KG1 (cell line): ENCODE measurements at places on chromosomes 5 and 9.

DNA sequence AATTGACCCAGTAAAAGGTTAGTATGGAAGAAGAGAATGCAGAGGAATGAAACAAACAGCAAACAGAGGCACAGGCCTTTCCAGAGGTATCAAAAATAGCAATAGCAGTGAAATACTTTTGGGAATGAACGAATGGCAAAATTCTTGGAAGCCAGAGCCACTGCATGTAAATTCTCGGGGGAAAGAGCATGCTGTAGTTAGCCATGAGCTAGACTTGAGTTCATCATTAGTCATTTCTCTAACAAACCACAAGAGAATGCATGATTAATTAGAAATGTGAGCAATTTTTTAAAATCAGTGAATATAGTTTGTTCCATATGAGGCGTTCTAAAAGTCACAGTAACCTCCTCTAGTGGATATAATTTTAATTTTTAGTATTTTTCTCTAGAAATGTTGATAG is 170.3 kb upstream of the PRR16 start:
- DNase-seq = no peak

GRCh38 chr5:90871391-90871991 is 312.9 kb downstream of the ADGRV1 start:
- DNase-seq = no peak

DNA sequence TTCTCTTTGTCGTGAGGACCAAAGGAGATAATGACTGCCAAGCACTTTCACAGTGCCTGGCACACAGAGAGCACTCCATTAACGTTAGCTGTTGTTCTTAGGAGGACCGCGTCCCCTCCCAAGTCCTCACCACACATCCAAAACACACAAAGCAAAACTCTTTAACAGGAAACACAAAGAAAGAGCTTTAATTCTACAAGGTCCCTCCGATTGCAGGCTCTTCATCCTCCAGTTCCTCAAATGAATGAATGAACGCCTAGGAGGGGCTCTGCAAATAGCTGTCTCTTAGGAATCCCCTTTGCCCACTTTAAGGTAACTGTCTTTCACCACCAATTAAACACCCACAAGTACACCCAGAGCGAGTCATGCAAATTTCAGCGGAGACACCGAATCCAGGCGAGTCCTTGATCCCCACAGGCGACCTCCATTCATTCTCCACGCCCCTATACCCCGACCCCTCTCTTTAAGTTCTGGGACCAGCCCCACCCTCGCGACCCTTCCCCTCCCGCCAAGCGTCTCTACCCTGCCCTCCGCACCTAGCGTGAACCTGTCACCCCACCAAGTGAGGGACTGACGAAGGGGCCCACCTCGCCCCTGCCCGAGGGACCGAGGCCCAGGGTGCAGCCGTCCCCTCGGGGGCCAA is 644 bp downstream of the TSC1 start:
- no peak for DNase-seq

- DNase-seq = no peak
Observed at GRCh38 chr9:17843236-17843635, 264.4 kb downstream of the SH3GL2 start.

- no peak for DNase-seq
Observed at GRCh38 chr9:137268538-137269201, 8.9 kb upstream of the TOR4A start.

GRCh38 chr9:120214332-120214731 is 365.6 kb downstream of the CDK5RAP2 start:
- DNase-seq = no peak

- DNase-seq = no peak
Observed at GRCh38 chr5:132669455-132669820, 4.4 kb upstream of the IL4 start.

DNA sequence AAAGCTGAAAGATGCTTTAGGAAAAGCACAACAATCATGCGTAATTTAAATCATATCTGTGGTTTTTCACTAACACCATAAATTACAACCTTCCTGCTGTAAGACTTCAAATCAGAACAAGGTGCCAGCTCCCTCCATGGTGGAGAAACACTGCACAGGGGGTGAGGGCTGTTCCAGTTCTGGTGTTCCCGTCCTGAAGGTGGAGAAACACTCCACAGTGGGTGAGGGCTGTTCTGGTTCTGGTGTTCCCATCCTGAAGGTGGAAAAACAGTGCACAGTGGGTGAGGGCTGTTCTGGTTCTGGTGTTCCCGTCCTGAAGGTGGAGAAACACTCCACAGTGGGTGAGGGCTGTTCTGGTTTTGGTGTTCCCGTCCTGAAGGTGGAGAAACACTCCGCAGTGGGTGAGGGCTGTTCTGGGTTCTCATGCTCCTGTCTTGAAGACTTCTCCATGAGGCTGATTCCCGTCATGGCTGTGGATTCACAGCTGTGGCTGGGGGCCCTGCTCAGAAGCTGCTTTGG is 12.9 kb downstream of the PLEKHG4B start:
- no peak for DNase-seq

DNA sequence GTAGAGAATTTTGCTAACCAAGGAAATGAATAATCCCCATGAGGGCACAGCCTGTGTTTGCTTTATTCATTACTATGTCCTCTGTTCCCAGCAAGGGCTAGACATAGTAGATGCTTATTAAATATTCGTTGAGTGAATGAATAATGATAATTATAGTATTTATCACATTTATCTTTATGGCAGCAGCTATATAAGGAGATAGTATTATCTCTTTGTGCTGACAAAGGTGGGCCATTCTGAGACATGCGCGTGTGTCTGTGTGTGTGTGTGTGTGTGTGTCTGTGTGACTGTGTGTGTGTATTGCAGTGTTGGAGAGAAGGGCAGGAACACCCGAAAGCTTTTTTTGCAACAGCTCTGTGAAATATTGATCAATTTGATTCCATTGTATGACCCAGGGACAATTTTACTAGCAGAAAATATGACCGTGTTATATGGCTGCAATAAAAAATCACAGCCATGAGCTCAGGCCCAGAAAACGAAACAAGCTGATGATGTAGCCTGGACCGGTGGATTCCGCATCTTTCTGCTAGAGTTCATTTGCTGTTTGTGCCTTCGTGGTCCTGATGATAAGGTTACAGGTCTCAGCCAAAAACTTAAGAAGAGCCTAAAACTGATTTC is 39.8 kb downstream of the ZNF618 start:
- no peak for DNase-seq

DNA sequence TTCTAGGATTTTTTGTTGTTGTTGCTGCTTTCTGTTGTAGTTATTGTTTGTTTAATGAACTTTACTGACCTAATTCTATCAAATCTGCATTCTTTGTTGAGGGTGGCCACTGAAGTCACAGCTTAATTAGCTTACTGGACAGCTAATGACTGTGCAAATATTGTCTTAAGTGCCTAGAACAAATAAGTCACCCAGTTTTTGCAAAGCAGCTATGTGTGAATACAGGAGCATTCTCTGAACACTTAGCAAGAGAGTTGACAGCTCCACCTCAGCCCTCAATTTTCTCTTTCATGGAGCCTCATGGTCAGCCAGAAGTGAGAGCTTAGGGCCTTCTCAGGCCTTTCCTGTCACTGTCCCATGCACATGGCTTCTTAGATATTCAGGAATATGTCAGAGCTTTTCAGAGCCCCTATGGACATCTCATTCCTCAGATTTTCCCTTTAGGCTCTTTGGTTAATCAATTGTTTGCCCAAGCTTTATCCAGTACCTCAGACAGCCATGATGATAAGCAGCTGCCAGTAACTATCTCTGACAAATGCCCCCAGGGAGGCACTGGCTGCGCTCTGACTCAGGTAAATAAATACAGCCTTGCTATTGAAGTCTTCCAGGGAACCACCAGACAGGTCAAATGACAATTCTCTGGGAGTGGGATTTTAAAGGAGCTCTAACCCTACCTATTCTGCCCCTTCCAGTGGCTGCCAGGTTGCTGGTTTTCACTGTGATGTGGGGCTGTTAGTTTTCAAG is 241.4 kb upstream of the IL12B start:
- no peak for DNase-seq

DNA sequence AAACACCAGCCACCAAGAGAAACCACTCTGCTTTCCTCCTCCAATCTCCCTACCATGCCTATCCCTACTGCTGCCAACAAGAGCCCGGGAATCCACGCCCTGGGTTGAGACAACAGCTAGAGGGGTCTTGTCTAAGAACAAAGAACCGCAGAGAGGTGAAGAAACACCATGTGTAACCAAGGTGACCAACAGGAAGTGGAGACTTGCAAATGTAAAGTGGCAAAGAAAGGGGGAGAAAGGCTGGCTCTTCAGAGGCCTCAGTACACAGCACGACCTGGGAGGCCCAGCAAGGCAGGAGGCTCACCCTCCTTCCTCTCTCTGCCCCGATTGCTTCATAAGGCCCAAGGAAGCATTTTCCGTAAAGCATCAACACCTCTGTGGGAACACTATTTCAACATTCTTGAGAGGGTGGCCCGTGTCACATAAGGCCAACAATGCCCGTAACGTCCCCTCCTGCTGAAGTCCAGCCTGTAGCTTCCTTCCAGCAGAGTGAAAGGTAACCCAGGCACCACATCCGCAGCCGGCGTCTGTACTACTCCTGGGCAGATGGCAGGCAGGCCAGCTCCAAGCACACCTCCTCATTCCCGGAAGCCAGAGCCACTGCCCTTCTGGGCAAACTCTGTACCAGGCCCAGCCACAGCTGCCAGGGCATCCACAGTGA is 18.3 kb downstream of the CCNJL start:
- no peak for DNase-seq

DNA sequence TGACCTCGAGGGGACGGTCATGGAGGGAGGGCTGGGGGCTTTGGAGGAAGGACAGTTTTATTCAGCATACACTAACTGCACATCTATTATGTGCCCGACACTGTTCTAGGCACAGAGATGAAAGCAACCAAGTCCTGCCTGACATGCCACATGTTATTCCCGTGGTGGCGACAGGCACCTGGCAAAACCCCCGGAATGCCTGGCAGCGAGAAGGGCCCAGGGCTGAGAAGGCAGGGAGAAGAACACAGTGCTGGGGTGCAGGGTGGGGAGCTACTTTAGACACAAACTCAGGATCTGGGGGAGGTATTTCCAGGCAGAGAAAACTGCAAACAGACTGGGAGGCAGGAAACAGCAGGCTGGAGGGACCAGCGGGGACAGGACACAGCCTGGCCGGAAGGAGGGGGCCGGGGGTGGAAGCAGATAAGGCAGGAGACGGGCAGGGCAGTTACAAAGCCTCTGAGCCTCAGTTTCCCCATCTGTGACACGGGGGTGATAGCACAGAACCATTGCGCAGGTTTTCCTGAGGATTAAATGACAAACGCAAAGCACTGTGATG is 77.7 kb downstream of the STK10 start:
- no peak for DNase-seq

DNA sequence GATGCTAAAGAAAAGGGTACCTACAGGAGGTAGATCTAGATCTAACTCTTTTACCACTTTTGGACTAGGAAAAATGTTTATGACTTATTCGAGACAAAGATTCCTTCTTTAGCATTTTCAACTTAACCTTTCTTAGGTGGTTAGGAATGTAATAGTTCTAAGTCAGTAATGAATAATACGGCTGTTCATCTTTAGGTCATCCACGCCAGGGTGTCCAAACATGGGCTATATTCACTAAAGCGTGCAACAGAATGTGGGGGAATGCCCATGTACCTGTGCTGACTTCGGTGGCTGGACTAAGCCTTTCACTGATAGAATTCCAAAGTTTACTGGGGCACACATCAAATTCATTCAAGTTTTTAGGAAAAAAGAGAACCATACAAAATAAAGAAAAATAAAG is 164.7 kb downstream of the TSSK1B start:
- no peak for DNase-seq

- DNase-seq = no peak
Observed at GRCh38 chr5:111952555-111952954, 195.6 kb upstream of the NREP start.

DNA sequence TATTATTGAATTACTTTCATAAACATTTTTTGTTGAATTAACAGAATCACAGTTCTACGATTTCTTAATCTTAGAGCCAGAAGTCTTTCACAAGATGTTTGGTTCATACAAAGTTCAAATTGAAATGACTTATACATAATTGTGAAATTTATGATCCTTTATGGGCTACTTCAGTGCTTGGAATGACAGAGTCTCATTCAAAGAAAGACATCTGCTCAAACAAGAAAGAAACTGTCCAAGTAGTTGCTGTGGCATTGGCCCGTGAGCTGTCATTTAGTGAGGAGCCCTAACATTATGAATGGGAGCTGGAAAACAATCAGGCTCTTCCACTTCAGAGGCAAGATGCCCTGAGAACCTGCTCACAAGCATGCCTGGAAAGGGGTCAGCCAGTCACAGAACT is 63.4 kb downstream of the AUH start:
- no peak for DNase-seq

- DNase-seq = no peak
Observed at GRCh38 chr5:72314571-72315172, 5.4 kb downstream of the MRPS27 start.

- no peak for DNase-seq
Observed at GRCh38 chr9:26656003-26656870, 236.4 kb downstream of the CAAP1 start.

DNA sequence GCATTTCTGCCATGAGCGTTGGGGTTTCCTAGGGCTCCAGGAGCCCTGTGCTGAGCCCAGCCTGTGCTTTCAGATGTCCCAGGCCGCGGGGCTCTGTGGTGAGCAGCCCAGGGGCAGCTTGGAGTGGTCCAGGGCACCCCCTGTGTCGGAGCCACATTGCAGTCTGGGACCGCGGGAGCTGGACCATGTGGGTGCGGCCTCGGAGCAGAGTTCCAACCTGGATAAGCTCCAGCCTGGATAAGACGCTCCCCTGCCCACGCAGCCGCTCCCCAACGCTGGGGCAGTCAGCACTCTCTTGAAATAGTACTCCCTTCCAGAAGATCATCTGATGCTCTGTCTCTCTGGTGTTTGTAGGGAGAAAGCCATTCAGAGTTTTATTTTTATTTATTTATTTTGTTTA is 111.1 kb downstream of the WNK2 start:
- DNase-seq = no peak

GRCh38 chr5:92371889-92372235 is 988.7 kb upstream of the ARRDC3 start:
- DNase-seq = no peak

- no peak for DNase-seq
Observed at GRCh38 chr9:136968333-136969127, 8.8 kb upstream of the PTGDS start.

- no peak for DNase-seq
Observed at GRCh38 chr9:37429441-37430285, 7.2 kb downstream of the GRHPR start.

DNA sequence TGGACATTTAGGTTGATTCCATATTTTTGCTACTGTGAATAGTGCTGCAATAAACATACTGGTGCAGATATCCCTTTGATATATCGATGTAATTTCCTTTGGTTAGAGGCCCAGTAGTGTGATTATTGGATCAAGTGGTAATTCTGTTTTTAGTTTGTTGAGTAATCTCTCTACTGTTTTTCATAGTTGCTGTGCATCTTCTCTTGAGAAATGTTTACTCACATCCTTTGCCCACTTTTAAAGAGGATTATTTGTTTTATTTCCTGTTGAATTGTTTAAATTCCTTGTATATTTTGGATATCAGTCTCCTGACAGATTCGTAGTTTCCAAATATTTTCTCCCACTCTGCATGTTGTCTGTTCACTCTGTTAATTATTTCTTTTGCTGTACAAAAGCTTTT is 352.6 kb upstream of the TARS1 start:
- no peak for DNase-seq
